ENCODE measurements at places on chromosomes 6 and 20.

DNA sequence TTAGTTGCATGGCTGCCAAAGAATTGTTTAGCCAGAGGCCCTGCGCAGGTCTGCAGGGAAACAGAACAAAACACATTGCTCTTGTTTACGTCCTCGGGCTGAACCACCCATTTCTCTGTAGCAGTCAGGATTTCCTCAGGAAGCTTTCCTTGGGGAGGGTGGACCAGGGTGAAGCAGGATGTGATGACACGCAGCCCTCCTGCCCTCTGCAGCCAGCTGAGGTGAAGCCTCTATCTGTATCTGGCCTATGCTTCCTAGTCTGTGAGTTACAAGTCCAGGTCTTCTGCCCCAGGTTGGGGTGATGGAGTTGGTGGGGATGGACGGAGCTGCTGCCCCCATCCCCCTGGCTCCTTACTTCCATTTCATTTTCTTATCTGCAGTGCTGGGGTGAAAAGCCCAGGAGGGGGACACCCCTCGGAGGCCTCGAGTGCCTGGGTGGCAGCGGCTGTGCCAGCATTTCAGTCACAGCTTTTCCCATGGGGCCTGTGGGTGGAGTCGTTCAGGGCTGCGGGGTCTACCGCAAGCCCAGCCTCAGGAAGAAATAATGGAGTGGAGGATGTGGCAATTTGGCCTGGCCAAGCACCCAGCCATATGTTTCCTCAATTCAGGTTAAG, 24.9 kb downstream of the SASH1 start:
- no peak overlapping the region for H3K4me3 ChIP-seq
- DNase-seq, result peak; percentile 85
- peaks cover 3% of the 10 kb centered on the region for H3K4me1 ChIP-seq
- H3K36me3 ChIP-seq, result peaks cover 8% of the 10 kb centered on the region

DNA sequence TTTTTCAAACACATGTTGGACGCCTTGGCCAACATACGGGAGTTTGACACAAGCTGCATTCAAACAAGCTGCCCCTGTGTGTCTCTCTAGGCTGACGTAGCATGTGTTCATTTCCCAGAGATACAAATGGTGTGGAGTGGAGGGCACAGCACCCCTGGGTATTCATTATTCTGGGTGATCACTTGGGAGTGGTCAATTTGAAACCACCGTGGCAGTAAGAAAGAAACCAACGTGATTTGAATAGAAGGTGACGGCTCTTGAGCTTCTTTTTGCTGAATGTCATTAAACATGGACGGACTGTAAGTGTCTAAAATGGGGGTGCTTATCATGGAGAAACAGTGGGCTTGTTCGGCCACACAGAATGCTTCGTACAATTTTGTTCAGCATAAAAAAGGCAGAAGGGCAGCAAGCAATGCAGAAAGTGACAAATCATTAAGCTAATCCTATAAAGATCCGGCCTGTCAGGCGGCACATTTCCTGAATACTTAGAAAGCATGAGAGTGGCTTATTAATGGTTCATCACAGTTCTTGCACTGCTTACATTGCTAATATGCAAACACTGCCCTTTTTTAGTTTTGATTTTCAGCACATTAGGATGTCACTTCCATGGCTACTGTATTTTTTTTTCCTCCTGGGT, 1261.9 kb upstream of the CITED2 start:
- H3K36me3 ChIP-seq, result no peaks in the 10 kb centered on the region
- H3K27me3 ChIP-seq, result no peaks in the 10 kb centered on the region
- H3K27ac ChIP-seq, result no peak overlapping the region
- no peak overlapping the region for H3K4me3 ChIP-seq

GRCh38 chr6:33806841-33807240, 3.0 kb upstream of the MLN start:
- H3K4me1 ChIP-seq, result peaks cover 9% of the 10 kb centered on the region
- DNase-seq, result no peak
- H3K36me3 ChIP-seq, result no peaks in the 10 kb centered on the region
- H3K27ac ChIP-seq, result no peak overlapping the region
- no peak overlapping the region for H3K4me3 ChIP-seq

- DNase-seq, result no peak
- H3K4me1 ChIP-seq, result no peaks in the 10 kb centered on the region
- no peaks in the 10 kb centered on the region for H3K36me3 ChIP-seq
- no peak overlapping the region for H3K27ac ChIP-seq
- no peaks in the 10 kb centered on the region for H3K27me3 ChIP-seq
These were observed 1.0 kb downstream of the KHDC3L start for GRCh38 chr6:73363537-73363875.

GRCh38 chr20:2023151-2023550, 29.3 kb upstream of the PDYN start:
- H3K27me3 ChIP-seq, result peaks cover 58% of the 10 kb centered on the region
- DNase-seq, result no peak

GRCh38 chr6:37068356-37069270, 63.2 kb downstream of the FGD2 start:
- no peaks in the 10 kb centered on the region for H3K27me3 ChIP-seq
- no peaks in the 10 kb centered on the region for H3K36me3 ChIP-seq
- H3K4me3 ChIP-seq, result no peak overlapping the region
- H3K4me1 ChIP-seq, result peaks cover 8% of the 10 kb centered on the region
- H3K27ac ChIP-seq, result no peak overlapping the region
- DNase-seq, result no peak

GRCh38 chr20:52263757-52264156, 72.2 kb upstream of the ZFP64 start:
- no peak for DNase-seq
- H3K4me3 ChIP-seq, result no peak overlapping the region
- no peaks in the 10 kb centered on the region for H3K4me1 ChIP-seq
- no peak overlapping the region for H3K27ac ChIP-seq
- H3K27me3 ChIP-seq, result peaks cover 11% of the 10 kb centered on the region
- H3K36me3 ChIP-seq, result no peaks in the 10 kb centered on the region

DNA sequence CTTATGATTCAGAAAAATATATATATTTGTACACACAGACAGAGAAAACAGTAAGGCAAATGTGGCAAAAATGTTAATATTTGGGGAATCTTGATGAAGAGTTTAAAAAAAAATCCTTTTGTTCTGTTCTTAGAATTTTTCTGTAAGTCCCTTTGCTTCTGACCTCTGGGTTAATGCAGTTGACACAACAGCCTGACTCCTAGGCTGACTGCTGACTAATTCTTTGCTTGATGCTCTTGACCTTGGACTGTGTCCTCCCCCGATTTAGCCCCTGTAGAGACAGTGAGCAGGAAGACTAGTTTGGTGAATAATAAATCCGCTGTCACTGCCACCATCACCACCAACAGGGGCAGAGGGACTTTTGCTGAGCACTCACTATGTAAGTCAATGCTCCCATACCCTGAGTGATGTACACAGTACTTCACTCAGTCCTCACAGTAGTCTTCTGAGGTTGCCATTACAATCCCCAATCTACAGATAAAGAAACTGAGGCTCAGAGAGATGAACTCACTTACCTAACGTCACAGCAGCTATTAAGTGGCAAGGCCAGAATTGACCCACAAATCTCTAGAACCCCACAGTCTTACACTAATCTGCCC, 71.7 kb downstream of the SNX5 start:
- no peaks in the 10 kb centered on the region for H3K36me3 ChIP-seq
- no peaks in the 10 kb centered on the region for H3K27me3 ChIP-seq
- DNase-seq, result peak; percentile 42
- H3K4me3 ChIP-seq, result peak overlapping the region; percentile 74

DNA sequence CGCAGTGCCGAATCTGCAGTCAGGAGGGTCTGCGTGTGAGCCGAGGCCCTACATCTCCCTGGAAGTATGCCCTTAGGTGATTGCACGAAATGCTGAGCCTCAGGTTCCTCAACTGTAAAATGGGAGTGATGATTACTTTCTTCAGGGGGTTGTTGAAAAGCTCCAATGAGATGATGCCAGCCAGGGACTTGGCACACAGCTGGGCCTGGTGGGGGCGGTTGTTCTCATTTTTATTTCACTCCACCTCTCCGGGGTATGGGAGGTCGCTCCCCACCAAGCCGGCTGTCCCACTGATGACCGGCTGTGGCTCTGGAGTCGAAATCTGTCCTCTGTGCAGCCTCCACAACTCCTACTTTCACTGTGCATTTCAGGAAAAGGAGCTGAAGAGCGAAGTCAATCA, 8.1 kb downstream of the PCK1 start:
- no peaks in the 10 kb centered on the region for H3K36me3 ChIP-seq

DNA sequence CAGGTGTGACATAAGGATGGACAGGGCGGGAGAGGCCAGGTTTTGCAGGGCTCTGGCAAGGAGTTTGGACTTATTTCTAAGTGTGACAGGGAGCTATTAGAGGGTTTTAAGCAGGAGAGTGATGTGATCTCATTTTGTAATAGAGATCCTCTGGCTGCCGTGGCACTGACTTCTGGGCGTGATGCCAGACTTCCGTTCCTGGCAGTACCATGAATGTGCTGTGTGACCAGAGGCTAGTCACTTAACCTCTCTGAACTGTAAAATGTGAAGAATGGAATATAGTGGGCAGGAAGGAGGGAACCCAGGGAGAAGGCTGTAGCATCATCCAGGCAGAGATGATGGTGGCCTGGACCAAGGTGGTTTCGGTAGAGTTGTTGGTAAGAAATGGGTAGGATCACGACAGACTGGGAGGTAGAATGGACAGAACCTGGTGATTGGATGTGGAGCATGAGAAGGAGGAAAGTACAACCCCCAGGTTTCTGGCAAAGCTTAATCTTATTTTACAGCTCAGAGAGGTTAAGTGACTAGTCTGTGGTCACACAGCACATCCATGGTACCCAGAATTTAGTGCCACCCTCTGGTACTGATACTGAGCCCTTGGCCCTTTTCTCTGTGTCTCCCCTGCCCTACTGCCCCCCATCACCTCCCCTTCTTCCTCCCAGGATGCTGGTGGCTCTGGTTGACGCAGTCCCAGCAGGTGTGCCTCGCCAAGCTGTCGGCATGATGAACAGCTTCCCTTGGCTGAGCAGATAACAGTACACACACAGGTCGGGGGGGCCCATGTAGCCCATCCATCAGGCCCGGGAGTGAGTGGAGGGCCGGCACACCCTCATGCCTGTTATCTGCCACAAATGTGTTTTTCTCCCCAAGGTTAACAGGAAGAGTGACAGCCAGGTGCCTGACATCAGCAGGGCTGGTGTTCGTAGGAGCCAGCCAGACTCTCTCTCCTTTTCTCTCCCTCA, 52.9 kb upstream of the CTNNBL1 start:
- H3K4me3 ChIP-seq, result no peak overlapping the region
- no peak overlapping the region for H3K27ac ChIP-seq
- no peak for DNase-seq
- no peaks in the 10 kb centered on the region for H3K4me1 ChIP-seq
- H3K27me3 ChIP-seq, result peaks cover 65% of the 10 kb centered on the region

DNA sequence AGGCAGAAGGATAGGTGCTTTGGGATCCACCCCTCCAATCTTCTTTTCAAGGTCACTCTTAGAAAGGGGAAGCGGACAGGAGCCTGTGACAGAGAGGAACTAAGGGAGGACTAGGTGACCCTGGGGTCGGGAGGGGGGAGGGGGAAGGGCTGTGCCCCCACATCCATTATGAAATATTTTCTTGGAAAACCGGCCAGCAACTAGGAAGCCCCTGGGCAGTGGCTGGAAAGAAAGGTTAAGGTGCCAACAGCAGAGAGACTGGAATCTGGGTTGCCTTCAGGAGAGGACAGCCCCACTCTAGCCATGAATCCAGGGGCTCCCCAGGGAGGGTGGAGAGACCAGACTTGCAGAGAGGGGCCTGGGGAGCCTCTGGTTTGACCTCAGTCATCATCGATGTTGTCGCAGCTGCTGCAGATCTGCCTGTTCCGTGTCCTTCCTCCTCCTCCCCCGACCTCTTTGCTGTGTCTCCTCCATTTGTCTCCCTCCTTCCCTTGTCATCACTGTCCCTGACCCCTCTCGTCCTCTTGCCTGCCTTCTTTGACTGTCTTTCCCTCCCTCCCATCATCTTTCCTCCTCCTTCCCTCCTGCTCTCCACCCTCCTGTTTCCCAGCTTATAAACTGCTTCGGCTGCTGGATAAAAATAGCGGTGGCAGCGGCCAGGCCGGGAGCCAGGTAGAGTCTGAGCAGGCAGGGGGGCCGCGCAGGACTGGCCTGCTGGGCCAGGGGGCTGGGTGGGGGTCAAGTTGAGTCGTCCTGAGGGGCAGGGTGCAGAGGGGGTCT, 3.2 kb downstream of the SLC29A1 start:
- H3K36me3 ChIP-seq, result peaks cover 7% of the 10 kb centered on the region
- H3K27ac ChIP-seq, result no peak overlapping the region
- peaks cover 36% of the 10 kb centered on the region for H3K4me1 ChIP-seq

- no peak overlapping the region for H3K4me3 ChIP-seq
- peaks cover 6% of the 10 kb centered on the region for H3K4me1 ChIP-seq
- DNase-seq, result no peak
- no peaks in the 10 kb centered on the region for H3K36me3 ChIP-seq
- H3K27me3 ChIP-seq, result no peaks in the 10 kb centered on the region
These were observed 38.0 kb downstream of the KIF16B start for GRCh38 chr20:16535277-16535676.

DNA sequence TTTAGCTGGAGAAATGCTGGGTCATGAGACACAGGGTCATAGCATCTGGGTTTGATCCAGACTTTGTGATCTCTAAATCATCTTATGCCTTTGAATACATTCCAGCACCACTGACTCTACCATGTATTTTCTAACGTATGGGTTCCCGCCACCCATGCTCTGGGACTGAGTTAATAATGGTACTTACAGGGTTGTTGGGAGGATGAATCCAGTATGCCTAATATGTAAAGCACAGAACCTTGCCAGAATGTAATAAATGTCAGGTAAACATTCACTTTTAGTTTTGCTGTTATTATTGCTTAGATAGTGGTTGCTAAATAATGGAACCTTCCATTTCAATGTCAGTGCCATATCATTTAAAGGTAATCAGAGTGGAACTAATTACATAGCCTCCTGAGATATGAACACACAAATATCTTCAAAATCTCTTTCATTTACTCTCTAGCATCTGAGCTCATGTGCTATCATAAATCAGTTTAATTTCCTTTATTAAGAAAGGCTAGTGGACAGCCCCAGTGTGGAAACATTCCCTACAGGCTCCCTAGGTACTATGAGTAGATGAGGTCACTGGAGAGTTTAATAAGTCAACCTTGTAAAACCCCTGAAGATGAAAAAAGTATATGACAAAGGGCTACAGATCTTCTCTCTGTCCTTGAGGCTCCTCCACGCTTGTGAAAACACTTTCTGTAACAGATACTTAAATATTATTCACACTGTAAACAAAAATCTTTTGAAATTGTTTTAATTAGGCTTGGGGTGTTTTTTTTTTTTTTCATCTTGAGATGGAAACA, 226.6 kb downstream of the ALDH8A1 start:
- peak overlapping the region; percentile 38 for H3K4me3 ChIP-seq

DNA sequence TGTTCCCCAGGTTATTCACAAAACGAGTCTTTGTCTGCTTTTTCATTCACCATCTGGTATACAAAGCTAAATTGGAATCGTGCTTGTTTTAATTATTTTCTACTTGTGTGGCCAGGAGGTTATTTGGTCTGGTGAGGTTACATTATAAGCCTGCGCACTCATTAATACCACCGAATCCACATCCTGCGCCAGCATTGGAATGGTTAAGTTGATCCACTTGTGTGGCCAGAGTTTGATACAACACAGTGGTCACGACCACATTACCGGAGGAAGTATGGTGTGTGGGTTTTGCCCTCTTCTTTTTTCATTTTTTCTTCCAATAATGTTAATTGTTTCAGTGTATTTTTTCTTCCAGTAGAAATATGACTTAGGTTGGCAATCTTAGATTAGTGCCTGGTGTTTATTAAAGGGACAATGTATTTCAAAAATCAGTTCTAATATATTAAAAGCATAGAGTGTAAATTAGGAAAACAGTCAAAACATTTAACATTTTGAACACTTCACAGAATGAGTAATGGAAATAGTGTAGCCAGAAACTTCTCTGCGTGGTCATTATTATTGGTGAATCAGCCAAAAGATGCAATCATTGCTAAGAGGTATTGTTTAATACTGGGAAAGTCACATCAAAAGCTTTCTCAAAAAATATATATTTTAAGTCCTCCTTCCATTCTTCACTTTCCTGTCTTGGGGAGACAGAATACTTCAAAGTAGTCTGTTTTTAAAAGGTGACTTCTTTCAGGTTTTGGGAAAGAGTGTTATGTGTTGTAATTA, 84.5 kb downstream of the JARID2 start:
- DNase-seq, result no peak
- H3K27me3 ChIP-seq, result no peaks in the 10 kb centered on the region
- peaks cover 11% of the 10 kb centered on the region for H3K4me1 ChIP-seq
- no peaks in the 10 kb centered on the region for H3K36me3 ChIP-seq
